ENCODE measurements at places on chromosomes 12 and 14. TPM values are rescaled to one million over a fixed set of nuclear protein-coding genes. Genes with fewer than 3 reads are reported as not detected.

Gene EID3
- total RNA-seq = 2.9 TPM

DNA sequence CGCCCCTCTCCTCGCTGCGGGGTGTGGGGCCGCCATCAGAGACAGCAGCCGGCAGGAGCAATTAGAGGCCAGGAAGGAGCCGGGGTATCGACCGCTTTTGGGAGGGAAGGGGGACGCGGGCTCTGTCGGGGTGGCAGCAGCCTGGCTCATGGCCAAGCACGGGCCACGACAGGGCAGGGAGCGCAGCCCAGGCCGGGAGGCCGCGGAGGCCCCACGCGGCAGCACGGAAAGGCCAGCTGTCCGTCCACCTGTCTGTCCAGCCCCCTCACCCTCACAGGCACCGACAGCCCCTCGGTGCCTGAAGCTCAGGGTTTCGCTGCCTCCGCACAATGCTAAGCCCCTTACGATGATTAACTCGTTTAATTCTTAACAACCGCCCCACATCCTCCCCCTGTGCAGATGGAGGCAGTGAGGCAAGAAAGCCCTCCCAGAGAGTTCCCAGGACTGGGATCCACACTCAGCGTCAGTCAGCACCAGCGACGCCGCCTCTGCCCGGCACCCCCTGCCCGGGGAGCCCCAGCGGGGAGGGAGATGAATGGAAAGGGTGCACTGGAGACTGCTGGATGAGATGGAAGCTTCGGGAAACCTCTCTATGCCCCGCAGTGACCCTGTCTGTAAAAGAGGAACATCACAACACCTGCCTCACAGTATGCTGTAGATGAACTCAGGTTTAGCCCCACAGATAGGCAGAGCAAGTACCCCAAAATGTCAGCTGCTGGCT is 23.7 kb downstream of the NCOR2 start:
- DNase-seq = no peak

DNA sequence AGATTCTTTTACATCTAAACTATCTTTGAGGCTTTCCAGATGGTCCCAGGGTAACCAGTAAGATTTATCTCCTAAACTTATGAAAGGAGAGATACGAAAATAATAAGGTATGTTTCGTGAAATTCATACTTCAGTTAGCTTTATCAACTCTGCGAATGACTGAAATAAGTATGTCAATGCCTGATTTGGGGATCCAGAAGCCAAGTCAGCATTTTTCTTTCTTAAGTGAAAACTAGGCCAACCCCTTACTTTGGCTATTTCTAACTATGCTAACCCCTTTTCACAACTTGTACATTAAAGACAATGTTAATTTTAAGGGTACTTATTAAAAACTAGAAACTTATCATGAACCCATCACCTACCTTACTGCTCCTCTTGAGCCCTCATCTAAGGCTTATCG is 26.9 kb upstream of the NID2 start:
- no peak for DNase-seq

GRCh38 chr12:29025937-29026336 is 123.1 kb upstream of the FAR2 start:
- no peak for DNase-seq

- no peak for DNase-seq
These were observed 104.2 kb downstream of the ST8SIA1 start for GRCh38 chr12:22230280-22230794.

GRCh38 chr12:47686645-47687240 is 19.1 kb downstream of the RPAP3 start:
- no peak for DNase-seq
